CD4-positive, alpha-beta T cell treated with Interleukin-12 subunit alpha and Interleukin-12 subunit beta, for 1 hour (primary cell): ENCODE measurements at places on chromosomes 13 and 19.

GRCh38 chr19:41610789-41611188, 16.1 kb downstream of the CEACAM4 start:
- DNase-seq: no peak

- DNase-seq: no peak
Observed at GRCh38 chr19:6833166-6833790, 54.1 kb upstream of the ADGRE1 start.

DNA sequence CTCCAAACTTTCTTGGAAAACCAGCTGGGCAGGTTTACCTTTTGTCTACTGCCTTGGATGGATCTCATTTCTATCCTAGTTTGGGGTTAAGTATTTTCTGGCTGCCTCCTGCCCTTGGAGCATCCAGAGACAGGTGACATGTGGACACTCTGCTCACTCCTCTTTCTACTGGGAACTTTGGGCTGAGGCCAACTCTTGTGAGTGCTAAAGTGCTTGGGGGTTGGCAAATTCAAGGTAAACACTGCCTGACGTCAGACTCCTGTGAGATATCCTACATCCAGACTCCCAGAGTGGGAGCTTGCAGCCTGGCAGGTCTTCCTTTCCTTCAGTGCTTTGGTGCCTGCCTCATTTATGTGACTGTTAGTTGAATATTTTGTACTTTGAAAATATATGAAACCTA, 388.1 kb downstream of the KCNRG start:
- DNase-seq: no peak

DNA sequence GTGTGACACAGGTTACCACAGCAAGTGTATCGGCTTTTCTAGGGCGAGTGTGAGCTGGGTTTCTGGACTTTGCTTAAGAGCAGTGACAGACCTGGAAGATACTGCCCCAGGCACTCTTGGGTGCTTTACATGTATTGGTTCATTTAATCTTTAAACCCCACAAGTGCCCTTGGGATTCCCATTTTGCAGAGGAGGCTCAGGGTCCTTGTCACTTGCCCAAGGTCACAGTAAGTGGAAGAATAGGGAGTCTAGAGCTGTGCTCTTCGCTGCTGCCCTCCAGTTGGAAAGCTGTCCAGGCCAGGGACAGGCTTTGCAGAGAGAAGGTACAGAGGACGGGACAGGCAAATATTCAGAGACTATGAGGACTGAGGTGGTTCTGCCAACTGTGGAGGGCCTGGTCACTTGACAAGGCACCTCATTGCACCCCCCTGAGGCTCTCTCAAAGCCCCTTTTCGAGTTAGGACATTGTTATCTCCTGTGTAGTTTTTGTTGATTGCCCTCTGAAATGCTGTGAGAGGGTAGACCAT, 42.4 kb downstream of the BBC3 start:
- DNase-seq: no peak

DNA sequence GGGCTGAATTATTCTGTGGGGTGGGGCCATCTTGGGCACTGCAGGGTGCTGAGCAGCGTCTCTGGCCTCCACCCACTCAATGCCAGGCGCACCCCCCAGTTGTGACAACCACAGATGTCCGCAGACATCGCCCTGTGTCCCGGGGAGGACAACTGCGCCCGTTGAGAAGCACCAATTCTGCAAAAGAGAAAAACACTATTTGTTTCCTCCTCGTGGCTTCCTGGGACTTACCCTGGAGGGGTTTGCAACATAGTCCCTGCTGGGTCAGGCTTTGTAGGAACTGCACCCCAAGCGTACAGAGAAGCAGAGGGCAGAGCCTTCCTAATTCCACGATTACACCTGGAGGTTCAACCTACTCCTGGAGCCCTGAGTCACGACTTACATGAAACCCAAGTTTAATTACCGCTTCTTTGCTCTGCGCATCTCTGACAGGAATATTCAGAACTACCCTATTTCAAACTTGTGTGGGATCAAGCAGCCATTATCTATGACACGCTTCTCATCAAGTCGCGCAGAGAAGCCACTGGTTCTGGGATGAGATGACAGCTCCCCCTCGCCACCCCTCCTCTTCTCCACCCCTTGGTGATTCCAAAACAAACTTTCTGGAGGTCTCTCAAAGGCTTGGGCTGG, 11.1 kb upstream of the SLC39A3 start:
- DNase-seq: no peak

GRCh38 chr19:29854033-29854432, 42.2 kb downstream of the CCNE1 start:
- DNase-seq: no peak

DNA sequence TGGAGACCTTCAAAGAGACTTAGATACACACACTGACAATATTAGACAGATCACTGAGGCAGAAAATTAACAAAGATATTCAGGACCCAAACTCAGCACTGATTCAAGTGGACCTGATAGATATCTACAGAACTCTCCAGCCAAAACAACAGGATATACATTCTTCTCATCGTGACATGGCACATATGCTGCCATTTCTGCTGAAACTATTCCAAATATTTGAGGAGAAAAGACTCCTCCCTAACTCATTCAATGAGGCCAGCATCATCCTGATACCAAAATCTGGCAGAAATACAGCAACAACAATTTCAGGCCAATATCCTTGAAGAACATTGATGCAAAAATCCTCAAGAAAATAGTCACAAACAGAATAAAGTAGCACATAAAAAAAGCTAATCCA, 53.3 kb downstream of the TRPC4 start:
- DNase-seq: no peak

- no peak for DNase-seq
Observed at GRCh38 chr19:33279430-33280350, 22.6 kb downstream of the CEBPA start.

DNA sequence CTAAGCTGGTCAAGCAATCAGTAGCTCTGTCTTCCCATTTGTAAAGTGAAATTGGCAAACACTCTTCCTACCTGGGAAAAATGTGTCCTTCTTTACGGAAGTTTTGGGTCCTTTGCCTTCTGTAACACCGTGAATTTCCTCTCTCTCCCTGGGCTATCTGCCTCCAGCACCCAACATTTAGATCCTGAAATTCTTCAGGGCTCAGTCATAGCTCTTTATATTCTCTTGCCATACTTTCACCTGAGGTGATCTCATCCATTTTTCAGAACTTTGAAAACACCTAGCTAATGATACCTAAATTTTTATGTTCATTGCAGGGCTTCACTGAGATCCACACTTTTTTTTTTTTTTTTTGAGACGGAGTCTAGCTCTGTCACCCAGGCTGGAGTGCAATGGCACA, 1042.2 kb downstream of the DIAPH3 start:
- DNase-seq: no peak

DNA sequence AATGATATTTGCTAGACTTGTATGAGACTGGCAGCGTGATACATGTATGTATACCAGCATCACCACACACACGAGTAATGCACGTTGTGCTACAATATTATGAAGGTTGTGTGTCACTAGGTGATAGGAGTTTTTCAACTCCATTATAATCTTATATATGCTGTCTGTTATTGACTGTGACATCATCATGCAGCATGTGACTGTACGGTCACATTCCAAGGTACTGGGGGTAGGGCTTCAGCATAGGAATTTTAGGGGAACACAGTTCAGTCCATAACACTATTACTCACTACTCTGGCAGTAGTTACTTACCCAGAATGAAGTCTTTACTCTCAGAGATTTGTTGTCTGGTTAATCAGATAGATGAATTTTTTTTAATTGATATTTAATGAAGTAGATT, 91.1 kb downstream of the CDK8 start:
- no peak for DNase-seq

GRCh38 chr13:111954661-111955411, 112.1 kb upstream of the SOX1 start:
- DNase-seq: no peak

DNA sequence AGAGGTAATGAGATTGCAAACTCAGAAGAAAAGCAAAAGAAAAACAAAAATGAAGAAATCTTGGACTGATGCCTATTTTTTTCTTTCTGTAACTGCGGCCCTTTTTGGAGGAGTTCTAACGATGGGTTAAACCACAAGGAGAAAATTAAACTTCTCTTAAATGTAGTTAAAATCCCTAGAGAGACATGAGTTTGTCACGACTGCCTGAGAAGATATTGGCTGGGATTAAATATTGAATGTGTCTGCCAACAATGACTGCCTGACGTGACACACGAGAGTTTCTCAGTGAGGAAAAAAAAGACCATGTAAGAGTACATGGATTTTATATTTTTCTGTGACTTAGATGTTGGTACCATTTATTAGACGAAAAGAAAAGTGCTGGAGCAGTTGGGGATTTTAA, 1013.4 kb downstream of the PCDH9 start:
- no peak for DNase-seq

DNA sequence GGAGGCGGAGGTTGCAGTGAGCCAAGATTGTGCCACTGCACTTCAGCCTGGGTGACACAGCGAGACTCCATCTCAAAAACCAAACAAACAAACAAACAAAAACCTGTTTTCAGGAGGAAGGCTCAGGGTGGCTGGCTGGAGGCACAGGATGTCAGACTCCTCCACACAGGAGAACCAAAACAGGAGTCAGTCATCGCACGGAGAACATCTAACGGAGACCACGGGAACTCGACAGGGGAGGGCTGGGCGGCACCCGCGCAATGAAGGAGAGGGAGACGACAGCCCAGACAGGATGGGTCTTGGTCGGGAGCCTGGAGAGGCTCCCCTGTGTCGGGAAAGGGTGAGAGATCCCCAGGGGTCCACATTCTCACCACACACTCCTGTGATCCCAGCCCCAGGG, 20.8 kb upstream of the SLC7A9 start:
- no peak for DNase-seq

DNA sequence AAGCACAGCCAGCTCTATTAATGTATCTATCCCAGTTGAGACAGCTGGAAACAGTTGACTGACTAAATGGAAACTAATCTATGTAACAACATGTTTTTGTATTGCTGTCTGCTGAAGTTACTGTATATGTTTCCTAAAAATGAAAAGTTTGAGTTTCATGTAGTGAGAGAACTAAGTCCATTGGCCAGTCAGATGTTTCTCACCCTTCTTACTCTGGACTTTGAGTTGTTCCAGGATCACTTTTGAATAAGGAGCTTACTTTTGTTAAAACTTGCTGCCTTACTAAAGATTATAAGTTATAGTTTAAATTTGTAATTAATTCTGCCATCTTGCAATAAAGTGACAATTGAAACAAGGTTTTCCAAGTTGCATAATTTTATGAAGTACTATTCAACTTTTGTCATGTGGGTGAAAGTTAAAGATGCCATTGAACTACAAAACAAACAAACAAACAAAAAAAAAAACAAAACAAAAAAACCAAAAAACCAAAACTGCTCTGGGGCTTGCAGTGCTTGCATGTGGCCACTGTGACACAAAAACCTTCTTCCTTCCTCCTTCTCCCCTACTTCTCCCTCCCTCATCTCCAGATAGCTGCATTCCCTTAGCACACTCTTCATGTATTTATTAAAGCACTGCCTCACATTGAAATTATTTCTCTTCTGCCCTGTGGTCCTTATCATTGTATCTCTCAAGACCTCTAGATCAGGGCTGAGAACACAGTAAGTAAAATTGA, 15.3 kb downstream of the WDFY2 start:
- no peak for DNase-seq

GRCh38 chr13:21130116-21130515, 46.2 kb downstream of the SKA3 start:
- no peak for DNase-seq

GRCh38 chr19:15299568-15300409, 32.5 kb downstream of the BRD4 start:
- DNase-seq: no peak

DNA sequence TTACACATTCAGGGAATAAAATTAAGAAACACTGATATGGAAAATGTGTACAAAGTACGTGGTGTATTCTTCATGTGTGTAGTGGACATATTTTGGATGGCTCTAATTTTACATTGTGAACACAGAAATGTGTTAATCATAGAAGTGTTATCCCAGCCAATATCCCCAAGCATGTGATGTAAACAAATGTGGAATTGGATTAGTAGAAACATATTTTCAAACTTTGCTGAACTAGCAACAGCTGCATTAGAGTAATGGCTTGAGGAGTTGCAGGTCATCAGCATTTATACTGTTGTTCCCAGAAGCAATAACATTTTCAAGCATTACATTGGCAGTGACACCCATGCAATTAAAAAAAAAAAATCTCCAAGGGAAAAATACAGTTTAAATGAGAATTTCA, 600.6 kb downstream of the SLITRK1 start:
- DNase-seq: no peak

GRCh38 chr13:34654647-34655046, 287.4 kb upstream of the NBEA start:
- DNase-seq: no peak

- DNase-seq: no peak
Observed at GRCh38 chr19:28881616-28882015, 331.3 kb downstream of the UQCRFS1 start.

DNA sequence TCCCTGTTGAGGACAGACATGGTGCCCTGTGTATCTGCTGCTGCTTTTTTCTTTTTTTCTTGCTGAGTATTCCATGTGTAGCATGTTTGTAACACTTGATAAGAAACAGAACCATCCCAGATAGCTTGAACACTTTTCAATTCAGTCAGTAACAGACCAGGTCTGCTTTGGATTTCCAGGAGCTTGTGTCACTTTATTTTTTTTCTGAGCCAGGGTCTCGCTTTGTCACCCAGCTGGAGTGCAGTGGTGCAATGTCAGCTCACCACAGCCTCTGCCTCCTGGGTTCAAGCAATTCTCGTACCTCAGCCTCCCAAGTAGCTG, 43.7 kb downstream of the BBC3 start:
- DNase-seq: no peak

DNA sequence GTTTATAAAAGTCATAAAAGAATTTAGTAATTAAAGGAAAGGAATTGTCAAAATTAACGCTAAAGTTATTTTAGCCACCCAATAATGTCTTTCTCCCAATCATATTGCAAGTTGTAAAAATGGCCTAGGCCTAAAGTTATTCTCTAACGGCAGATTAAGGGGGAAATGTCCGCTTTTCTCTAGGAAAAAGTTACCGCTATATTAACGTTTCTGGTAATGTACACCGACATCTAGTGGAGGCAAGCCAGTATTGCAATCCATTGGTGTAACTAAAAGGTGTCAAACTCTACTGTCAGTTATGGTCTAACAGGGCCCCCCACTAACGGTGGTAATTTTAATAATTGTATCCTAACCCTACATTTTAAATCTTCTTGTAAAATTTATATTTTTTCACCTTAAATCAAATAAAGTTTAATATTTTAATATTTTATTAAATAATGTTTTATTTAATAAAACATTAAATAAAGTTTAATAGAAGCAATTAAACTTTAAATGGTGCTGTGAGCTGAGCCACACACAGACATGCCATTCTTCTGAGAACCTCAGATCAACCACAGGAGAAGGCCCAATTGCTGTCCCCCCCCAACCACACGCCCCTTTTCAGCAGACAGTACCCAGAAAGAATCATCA, 35.9 kb upstream of the ZSCAN5A start:
- peak; percentile 63 for DNase-seq

- DNase-seq: no peak
Observed at GRCh38 chr13:25379011-25379410, 7.2 kb downstream of the ATP8A2 start.

GRCh38 chr19:12660980-12661379, 5.6 kb downstream of the MAN2B1 start:
- no peak for DNase-seq

GRCh38 chr13:78604782-78605611, 1.6 kb upstream of the POU4F1 start:
- DNase-seq: no peak

GRCh38 chr19:44003461-44004009, 778 bp downstream of the ZNF230 start:
- peak; percentile 23 for DNase-seq

- no peak for DNase-seq
Observed at GRCh38 chr13:76014406-76015318, 378.5 kb downstream of the LMO7 start.

GRCh38 chr13:75804605-75805004, 168.5 kb downstream of the LMO7 start:
- DNase-seq: no peak
